ENCODE measurements at places on chromosomes 1 and 21.

- DNase-seq, result no peak
These were observed 116.0 kb upstream of the IFFO2 start for GRCh38 chr1:19072285-19072981.

DNA sequence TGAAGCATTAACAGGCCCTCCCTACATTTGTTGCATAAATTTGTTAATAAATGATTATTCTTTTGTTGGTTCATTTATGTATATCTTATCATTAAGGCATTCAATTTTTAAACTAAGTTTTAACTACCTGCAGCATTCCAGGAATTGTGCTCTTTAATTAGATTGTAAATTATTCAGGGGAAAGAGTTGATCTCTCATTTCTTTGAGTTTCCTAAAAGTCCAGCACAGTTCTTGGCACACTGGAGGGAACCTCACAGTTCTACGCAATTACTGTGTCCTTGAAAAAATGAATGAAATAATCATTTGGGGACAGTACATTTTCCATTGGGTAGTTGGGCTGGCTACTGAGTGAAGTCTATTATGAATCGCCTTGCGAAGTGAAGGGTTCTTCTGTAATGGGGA lies 493 bp upstream of the STXBP3 start:
- DNase-seq, result no peak

DNA sequence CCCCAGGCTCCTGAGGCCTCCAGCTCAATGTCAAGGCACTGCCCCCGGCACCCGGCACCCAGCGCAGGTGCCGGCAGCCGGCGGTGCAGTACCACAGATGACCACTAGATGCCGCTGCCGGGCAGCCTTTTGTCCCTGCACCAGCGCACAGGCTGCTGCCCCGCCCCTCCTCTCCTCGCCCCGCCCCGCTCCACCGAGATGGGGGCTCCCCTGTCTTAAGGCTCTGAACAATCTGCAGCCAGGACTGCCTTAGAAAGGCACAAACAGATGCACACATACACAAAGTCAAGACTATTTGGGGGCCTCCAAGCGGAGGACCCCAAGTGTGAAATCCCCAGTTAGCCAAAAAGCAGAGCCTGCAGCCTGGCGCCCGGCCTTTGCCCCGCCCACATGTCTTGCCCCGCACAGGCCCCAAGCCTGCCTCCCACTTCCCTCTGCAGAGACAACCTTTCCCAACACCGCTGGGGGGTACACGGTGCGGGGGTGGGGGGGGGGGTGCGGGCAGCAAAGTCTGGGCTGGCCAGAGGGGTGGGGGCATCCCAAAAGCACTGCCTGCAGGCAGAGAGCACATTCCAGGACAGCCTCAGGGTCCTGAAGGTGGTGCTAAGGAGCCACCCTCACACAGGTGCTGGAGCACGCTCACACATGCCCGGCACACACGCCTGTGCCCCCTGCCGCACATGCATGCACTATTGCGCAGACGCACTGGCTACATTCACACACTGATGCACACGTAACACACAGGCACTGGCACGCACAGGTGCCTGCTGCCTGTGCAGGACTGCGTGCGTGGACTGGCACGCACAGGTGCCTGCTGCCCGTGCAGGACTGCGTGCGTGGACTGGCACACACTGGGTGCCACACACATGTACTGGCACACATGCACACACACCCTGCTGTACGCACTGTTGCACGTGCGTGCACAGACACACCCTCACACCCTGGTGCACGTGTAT lies 37.1 kb downstream of the ARHGEF16 start:
- DNase-seq, result peak; percentile 31

DNA sequence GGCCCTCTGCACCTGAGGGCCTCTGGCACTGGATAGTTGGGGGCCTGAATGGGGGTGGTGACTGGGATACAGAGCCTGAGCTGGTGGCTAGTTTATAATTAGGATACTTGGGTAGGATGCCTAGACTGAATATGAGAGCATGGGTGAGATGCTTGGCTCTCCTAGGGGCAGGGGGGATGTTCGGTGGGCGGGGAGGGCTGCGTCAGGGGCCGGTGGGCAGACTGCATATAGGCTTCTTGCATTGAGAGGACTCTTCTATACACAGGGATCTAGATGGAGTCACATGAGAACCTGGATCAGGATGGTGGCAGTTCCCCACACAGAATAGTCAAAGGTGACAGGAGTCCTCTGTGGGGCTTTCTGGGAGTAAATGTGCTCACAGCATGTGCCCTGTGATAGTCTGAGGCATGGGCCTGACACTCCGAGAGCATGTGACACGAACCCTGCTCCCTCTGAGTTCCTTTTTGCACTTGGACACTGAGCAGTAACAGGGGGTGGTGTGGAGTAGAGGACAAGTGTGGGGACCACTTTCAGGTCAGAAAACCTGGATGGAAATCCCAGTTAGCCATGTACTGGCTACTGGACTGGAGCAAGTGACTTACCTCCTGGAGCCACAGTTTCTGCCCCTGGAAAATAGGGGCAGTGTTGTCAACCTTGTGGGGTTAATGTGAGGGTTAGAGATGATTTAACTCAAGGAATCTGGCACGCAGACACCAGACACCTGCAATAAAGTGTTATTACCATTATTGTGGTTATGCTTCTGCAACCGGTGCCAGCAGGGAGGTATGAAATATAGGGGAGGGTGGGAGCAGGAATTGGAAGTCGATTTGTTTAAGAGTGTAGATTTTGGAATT lies 2.2 kb downstream of the MAP7D1 start:
- DNase-seq, result no peak

GRCh38 chr1:230011333-230012092 lies 55.5 kb upstream of the GALNT2 start:
- no peak for DNase-seq

DNA sequence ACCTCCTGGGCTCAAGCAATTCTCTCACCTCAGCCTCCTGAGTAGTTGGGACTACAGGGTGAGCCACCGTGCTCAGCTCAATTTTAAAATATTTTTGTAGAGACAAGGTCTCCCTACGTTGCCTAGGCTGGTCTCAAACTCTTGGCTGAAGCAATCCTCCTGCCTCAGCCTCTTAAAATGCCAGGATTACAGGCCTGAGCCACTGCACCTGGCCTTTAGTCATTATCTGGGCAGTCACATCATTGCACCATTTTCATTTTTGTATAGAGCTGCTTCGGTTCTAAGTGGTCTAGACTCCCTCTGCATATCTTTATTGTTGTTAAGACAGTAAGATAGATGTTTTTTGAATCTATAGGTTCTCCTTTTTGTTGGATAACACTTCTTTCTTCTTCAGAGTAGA lies 39.9 kb downstream of the ATF3 start:
- no peak for DNase-seq

GRCh38 chr1:86416343-86416742 lies 7.6 kb upstream of the CLCA2 start:
- DNase-seq, result no peak

GRCh38 chr1:8560611-8561544 lies 243.0 kb downstream of the SLC45A1 start:
- peak; percentile 52 for DNase-seq

GRCh38 chr21:44400791-44401385 lies 47.5 kb downstream of the TRPM2 start:
- DNase-seq, result no peak

GRCh38 chr1:158179301-158180041 lies 1.2 kb upstream of the CD1D start:
- no peak for DNase-seq

- peak; percentile 27 for DNase-seq
These were observed 91.5 kb downstream of the MRPL37 start for GRCh38 chr1:54291276-54292001.

GRCh38 chr1:1984560-1985070 lies 19.0 kb downstream of the CFAP74 start:
- no peak for DNase-seq

DNA sequence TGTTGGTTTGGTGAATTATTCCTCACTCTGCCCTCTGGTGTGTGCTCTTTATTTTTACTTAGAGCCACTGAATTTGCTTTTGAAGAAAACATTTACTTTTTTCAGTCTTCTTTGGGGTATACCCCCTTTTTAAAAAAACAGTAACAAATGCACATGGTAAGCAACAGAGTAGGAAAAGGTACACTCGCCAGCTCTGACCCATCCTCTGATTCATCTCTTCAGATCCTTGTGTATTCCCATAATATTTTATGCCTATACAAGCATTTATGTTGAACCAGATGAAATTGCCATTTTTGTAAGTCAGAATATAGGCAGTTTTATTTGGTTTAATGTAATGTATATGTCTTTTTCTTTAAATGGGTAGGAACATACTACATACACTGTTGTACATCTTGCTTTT lies 28.3 kb downstream of the TTC3 start:
- DNase-seq, result no peak

GRCh38 chr1:43288058-43288784 lies 2.8 kb upstream of the C1orf210 start:
- no peak for DNase-seq

- DNase-seq, result peak; percentile 100
These were observed 26.8 kb downstream of the CCN1 start for GRCh38 chr1:85607126-85607920.

- DNase-seq, result no peak
These were observed 173.6 kb downstream of the PTGER3 start for GRCh38 chr1:70874063-70874462.

- peak; percentile 50 for DNase-seq
These were observed 1496.4 kb downstream of the MRPL39 start for GRCh38 chr21:24110846-24111245.

DNA sequence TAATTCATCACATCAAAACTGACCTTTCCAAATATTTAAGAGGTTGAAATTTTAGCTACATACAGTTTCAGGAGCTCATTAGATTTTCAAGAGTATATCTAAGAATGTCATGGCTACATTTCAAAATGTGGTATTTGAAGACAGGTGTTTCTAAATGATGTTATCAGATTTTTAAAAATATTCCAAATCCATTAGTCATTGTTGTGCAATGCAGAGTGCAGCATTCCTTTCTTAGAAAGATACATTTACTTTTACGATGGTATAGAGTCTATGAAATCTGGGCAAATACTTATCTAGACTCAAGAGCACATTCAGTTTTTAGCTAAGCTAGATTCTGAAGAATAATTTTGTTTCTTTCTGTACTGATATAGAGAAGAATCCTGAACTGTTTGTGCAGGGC lies 230.3 kb downstream of the CHRM3 start:
- no peak for DNase-seq

DNA sequence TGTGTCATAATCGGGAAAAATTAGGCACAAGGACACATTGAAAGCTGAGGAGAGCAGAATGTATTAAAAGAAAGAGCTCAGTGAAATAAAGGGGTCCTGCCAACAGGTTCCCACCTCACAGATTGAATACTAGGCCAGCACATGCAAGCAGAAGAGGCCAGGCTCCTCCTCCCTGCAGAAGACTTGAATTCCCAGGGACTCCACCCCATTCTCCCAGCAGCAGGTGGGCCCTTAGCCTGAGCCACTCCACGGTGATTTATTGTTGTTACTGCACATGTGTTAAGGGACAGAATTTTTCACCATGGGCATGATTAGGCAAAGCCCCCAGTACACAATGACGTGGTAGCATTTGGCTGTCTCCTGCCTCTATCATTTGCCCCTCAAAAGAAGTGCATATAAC lies 1844.7 kb downstream of the NCAM2 start:
- no peak for DNase-seq

DNA sequence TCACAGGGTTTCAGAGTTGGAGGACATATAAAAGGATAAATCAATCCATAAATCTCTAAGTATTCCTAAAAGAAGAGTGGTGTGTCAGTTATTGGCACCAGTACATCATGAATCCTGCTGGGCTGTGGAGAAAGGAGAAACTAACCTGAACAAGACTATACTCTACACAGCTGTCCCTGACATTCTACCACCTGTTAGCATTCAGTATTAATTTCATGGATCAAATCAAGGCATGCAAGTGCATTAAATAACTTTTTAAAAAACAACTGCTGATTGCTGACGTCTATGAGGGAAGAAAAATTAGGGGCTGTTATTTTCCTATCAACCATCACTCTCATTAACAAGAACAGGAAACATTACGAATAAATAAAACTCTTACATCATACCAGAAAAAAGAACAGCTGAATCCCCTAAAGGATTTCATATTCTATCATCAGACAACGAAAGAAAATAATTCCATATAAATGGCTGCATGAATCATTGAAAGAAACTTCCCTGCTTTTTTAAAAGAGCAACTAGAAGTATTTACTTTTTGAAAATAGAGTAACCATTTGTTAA lies 121.7 kb downstream of the ATF6 start:
- DNase-seq, result no peak

- DNase-seq, result no peak
These were observed 24.0 kb downstream of the PLA2G5 start for GRCh38 chr1:20093940-20094391.

GRCh38 chr1:206786212-206786886 lies 14.1 kb upstream of the IL10 start:
- no peak for DNase-seq

DNA sequence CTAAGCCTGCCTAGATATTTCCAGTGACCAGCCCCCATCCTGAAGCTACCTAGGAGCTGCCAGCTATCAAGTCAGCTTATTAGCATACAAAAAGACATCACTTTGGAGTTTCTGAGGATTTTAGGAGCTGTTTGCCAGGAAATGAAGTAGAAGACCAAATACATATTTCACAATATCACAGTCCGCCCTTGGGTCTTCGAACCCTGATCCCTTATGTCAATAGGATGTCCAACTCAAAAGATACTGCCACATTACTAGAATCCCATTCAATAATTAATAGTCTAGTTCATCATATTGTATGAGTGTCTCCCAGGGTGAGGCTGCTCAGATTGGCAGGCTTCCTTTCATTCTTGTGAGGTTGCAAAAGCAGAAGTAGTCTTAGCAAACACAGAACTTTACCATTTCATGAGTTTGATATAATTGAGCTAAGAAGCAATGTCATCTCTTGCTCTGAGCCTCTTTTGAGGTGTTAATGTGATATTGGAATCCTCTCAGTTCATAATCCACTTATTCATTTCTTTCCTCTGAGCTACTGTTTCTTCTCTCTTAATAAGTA lies 13.6 kb downstream of the IPO9 start:
- no peak for DNase-seq

GRCh38 chr1:19661721-19662228 lies 2.9 kb upstream of the HTR6 start:
- peak; percentile 44 for DNase-seq

GRCh38 chr1:11051781-11052511 lies 4.9 kb upstream of the MASP2 start:
- no peak for DNase-seq

DNA sequence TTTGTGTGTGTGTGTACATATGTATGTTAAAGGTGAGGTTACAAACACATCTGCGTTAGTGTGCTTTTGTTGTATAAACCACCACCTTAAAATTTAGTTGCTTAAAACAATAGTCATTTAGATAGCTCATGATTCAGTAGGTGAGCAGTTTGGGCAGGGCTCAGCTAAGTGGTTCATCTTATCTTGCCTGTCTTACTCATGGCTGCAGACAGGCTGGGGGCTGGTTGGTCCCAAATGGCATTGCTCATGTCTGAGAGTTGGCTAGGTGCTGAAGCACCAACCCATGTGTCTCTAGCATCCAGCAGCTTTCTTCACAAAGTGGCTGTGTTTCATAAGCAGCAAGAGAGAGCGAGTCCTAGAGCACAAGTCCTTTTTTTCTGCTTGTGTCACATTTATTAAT lies 91.4 kb downstream of the MACF1 start:
- DNase-seq, result no peak

- peak; percentile 72 for DNase-seq
These were observed 497.0 kb upstream of the USP24 start for GRCh38 chr1:55712148-55712547.

GRCh38 chr1:26469558-26469957 lies 2.7 kb upstream of the HMGN2 start:
- no peak for DNase-seq

Measured in fibroblast of skin of right quadriceps (primary cell).